NCI-H1092 (cell line): ENCODE measurements at places on chromosomes 7 and 10.

- no peak for DNase-seq
These were observed 47.3 kb upstream of the TECTB start for GRCh38 chr10:112235920-112236319.

- no peak for DNase-seq
These were observed 21.8 kb downstream of the PRKCQ start for GRCh38 chr10:6558272-6558671.

DNA sequence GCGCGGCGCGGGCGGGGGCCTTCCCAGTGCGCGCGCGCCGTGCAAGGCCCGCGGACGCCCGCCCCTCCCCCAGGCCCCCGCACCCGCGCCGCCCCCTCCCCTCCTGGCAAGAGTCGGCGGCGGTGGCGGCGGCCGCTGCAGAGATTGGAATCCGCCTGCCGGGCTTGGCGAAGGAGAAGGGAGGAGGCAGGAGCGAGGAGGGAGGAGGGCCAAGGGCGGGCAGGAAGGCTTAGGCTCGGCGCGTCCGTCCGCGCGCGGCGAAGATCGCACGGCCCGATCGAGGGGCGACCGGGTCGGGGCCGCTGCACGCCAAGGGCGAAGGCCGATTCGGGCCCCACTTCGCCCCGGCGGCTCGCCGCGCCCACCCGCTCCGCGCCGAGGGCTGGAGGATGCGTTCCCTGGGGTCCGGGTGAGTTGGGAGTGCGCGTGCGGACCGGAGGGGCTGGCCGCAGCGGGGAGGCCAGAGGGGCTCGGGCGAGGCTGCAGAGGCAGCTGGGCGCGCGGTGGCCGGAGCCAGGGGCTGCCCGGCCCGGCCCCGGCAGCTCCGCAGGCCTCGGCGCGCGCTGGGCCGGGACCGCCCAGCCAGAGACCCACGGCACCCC lies at the start of gene BMPR1A:
Gene BMPR1A, plus strand, starts transcription at position 109 of the 602 bp plus-strand sequence. CDS start 119,400 bp downstream, outside the sequence.
- no peak for DNase-seq

- no peak for DNase-seq
These were observed 31.1 kb upstream of the DDX50 start for GRCh38 chr10:68870061-68870460.

- DNase-seq, result no peak
These were observed 469.0 kb downstream of the TFEC start for GRCh38 chr7:115561335-115562110.

DNA sequence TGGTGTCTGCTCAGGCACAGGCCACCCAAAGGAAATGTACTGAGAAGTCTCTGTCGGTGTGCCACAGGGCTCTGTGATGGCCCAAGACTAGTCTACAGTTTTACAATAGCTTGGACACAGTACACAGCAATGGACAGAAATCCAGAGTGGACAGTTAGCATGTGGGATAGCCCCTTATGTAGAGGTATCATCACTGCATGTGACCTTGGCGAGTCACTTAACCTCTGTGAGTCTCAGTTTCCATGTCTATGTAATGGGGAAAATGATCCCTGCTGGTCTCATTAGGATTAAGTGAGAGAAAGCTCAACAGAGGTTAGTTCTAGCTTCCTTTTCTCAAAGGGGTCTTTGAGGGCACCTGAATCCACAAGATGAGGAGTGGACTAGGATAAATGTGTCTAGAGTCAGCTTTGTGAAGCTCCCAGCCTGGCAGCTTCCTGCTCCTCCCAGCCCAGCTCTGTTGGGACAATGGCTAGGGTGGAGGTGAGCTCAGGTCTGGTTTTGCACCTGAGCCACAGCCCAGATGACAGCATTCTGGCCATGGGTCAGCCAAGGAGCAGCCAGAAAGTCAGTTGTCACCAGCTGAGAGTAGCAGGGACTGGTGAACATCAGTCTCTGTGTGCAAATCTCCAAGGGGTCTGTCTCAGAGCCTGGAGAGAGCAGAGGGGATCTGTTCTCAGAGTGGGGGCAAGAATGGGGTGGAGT lies 17.9 kb downstream of the CRHR2 start:
- DNase-seq, result no peak

- DNase-seq, result no peak
These were observed 114.4 kb upstream of the TCERG1L start for GRCh38 chr10:131425752-131426533.

DNA sequence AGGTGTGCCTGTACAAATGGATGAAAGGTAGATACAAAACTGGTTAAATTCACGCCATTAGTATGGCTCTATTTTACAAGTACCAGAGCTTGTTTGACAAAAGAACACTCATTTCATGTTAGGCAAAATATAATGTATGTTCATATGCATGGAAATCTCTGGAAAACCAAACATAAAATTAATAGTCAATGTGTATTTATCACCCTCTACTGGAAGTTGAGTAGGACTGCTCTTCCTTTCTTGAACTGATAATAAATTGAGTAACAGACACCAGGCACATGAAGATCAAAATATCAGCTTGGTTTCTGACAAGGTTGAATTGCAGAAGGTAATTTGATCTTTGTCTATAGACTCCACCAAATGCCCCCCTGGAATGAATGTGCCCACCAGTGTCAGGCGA lies 19.8 kb upstream of the AKR1B1 start:
- DNase-seq, result no peak

DNA sequence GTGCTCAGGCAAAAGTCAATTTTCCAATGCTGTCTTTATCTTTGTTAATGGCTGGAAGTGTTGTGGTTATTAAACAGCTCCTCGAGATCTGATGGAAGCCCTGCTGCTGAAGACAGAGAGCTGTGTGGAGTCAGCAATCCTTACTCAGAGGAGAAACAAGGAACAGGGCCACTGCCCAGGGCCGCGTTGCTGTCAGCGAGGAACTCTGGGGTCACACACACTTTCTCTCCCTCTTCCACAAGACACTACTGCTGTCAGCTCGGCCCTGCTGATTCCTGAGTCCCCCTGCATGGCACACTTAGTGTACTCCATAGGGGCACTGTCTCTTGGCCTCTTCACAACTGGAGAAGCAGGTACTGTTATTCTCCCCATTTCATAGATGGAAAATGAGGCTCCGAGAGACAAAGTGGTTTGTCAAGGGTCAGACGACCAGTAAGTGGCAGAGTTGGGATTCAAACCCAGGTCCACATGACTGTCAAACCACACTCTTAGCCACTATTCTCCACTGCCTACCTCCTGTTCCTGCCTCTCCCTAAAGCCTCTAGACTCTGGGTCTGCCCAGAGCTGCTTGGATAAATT lies 29.3 kb upstream of the PDCD4 start:
- DNase-seq, result no peak

GRCh38 chr7:100753750-100754149 lies 20.4 kb downstream of the ZAN start:
- no peak for DNase-seq

GRCh38 chr7:144545330-144545729 lies 141.8 kb upstream of the NOBOX start:
- no peak for DNase-seq

GRCh38 chr7:7254908-7255307 lies 72.6 kb downstream of the C1GALT1 start:
- no peak for DNase-seq

- peak; percentile 44 for DNase-seq
These were observed 236.3 kb upstream of the ANKRD30A start for GRCh38 chr10:36888925-36889573.

DNA sequence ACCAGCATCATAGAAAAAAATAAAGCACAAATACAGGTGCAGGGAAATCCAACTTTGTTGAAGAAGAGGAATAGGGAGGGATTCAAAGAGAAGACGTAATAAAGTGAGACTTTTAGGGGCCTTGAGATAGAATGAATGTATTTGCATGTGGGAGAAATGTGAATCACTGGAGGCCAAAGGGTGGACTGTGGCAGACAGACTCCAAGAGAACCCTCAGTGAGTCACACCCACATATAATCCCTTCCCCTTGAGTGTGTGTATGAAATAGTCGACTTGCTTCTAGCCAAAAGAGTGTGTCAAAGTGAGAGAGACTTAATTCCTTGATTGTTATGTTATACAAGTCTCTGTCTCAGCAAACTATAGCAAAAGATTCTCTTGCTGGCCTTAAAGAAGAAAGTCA lies 101.3 kb upstream of the GHITM start:
- DNase-seq, result no peak

DNA sequence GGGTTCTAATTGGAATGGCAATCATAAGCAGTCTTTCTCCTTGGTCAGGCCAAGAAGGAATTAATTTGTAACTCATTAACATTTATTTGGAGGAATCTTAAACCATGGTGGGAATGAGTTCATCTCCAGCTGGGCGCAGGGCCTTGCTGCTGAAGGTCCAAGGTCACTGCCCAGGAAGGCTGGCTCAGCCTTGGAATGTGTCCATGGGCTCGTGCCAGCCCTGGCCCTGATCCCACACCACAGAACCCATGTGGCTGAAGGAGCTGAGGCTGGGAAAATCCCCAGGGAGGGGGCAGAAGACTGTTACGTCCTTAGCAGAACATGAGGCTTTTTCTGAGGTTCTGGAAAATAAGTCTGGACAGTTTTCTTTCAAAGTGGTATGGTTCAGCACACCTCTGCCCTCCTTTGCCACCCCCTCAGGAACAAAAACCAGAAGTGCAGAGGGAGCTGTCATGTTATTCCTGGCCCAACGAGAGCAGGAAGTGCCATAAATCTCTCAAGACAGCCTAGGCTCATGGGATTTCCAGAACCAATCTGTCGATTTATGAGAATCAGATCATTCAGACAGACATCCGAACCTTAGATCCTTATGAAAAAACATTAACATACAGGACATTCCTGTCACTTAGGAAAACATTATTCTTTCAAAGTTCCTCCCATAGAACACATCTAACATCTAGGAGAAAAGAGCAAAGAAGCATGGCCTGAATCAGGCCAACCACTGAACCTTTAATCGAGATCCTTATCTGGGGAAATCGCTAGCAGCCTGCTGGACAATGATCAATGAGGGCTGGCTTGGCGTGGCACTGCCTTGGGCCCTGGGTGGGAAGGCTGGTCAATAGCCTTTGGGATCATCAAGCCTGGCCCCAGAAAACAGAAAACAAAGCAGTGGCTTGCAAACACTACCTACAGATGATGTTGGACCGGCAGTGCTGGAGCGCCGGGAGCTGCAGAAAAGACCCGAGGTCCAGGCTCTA lies 134.3 kb downstream of the TAX1BP1 start:
- DNase-seq, result no peak

DNA sequence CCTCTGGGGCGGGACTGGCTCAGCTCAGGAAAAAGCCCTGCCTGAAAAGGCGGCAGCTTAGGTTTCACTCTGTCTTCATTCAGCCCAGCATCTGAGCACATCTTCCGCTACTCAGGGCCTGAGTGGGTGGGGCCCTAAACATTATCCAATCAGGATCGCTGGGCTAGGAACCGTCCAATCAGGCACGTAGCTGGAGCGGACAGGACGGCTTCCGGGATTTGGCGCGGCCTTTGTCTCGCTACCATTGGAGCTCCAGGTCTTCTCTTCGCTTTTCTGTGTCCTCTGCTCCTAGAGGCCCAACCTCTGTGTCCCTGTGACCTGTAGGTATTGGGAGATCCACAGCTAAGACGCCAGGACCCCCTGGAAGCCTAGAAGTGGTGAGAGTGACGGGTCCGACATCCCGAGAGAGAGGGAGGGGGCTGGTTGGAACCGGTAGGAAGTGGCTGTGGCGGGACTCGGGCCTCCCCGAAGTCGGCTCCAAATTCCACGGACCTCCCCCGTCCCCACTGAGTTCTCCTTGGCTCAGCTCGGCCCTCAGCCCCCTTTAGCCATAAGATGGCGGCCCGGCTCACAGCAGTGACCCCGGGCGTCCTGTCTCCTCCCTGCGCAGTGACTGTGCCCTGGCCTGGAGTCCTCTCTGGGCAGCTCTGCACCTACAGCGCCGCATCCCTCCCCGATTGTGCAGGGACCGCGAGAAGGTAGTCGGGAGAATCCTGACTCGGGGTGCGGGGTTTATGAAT lies 99.1 kb downstream of the ZNF680 start:
- no peak for DNase-seq

GRCh38 chr10:13585943-13586342 lies 822 bp upstream of the PRPF18 start:
- no peak for DNase-seq

- no peak for DNase-seq
These were observed 27.9 kb upstream of the DPYSL4 start for GRCh38 chr10:132158823-132159222.

DNA sequence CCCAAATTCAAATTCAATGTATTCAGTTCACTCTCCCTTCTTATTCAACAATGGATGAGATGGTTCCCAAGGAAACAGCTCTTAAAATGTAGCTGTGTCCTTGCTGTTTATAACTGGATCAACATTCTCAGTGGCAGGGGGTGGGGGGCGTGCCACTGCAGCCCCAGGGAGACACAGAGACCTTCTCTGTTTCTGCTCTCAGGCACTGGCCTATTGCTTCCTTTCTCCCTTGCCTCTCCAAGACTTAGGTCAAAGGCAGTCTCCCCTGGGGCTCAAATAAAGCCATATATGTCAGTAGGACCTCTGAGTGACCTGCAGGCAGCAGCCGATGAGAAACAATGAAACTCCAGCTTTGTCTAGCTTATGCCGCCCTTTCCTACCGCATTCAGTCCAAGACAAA lies 20.7 kb downstream of the VSTM4 start:
- no peak for DNase-seq

DNA sequence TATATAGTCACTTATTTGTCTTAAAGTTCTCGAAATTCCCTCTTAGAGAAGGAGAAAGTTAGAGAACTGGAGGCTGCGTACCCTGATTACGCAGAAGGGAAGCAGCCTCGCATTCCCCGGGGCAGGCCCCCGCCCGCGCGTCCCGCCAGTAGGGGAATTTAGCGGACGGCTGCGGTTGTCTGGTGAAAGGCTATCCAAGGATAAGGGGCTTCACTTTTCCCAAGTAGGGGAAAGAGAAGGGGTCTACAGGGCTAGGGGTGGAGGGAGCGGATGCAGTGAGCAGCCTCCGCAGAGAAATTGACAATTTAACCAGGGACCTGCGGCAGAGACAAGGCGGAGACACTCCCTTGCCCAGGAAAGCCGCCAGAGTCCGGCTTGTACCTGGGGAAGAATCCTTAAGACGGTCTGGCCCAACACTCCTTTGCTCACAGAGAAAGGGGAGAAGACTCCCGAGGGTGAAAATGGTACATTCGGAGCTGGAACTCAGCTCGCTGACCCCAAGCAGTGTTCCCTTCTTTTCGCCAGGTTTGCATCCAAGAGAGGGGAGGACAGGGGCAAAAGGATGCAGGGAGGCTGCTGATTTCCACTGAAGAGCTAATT lies 994 bp upstream of the MAGI2 start:
- no peak for DNase-seq

- no peak for DNase-seq
These were observed 42.8 kb upstream of the TNS3 start for GRCh38 chr7:47624689-47625088.
